ENCODE measurements at places on chromosomes 7 and 10. TPM values are rescaled to one million over a fixed set of nuclear protein-coding genes. Genes with fewer than 3 reads are reported as not detected.

DNA sequence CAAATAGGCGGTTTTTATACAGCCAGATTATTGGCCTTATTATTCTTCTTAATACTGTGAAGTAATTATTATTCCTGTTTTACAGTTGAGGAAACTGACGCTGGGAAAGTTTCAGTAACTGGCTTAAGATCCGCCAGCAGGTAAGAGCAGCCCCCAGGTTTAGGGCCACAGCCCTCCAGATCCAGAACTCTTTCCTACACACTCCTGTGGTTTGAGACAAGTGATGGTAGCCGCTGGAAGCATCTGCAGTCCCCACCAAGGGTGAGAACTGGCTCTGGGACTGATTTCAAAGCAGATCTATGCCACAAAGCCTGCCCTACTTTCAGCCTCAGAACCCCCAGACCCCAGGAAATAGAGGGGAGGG, 3.0 kb upstream of the UNC5B start:
- no peak overlapping the region for H3K4me3 ChIP-seq
- peaks cover 8% of the 10 kb centered on the region for H3K27me3 ChIP-seq
- no peak overlapping the region for H3K27ac ChIP-seq
- DNase-seq: no peak

- no peak for DNase-seq
- H3K36me3 ChIP-seq: no peaks in the 10 kb centered on the region
- H3K27me3 ChIP-seq: no peaks in the 10 kb centered on the region
- H3K27ac ChIP-seq: no peak overlapping the region
- no peak overlapping the region for H3K4me3 ChIP-seq
Observed at GRCh38 chr7:121202834-121203233, 126.0 kb upstream of the WNT16 start.

GRCh38 chr10:68333058-68333395, 299 bp upstream of the PBLD start:
- H3K27me3 ChIP-seq: no peaks in the 10 kb centered on the region
- H3K4me1 ChIP-seq: peaks cover 22% of the 10 kb centered on the region
- peak overlapping the region; percentile 88 for H3K4me3 ChIP-seq

- H3K4me3 ChIP-seq: no peak overlapping the region
- H3K27ac ChIP-seq: no peak overlapping the region
- H3K4me1 ChIP-seq: no peaks in the 10 kb centered on the region
- no peak for DNase-seq
- no peaks in the 10 kb centered on the region for H3K36me3 ChIP-seq
- no peaks in the 10 kb centered on the region for H3K27me3 ChIP-seq
Observed at GRCh38 chr7:22896917-22897316, 74.3 kb upstream of the TOMM7 start.

DNA sequence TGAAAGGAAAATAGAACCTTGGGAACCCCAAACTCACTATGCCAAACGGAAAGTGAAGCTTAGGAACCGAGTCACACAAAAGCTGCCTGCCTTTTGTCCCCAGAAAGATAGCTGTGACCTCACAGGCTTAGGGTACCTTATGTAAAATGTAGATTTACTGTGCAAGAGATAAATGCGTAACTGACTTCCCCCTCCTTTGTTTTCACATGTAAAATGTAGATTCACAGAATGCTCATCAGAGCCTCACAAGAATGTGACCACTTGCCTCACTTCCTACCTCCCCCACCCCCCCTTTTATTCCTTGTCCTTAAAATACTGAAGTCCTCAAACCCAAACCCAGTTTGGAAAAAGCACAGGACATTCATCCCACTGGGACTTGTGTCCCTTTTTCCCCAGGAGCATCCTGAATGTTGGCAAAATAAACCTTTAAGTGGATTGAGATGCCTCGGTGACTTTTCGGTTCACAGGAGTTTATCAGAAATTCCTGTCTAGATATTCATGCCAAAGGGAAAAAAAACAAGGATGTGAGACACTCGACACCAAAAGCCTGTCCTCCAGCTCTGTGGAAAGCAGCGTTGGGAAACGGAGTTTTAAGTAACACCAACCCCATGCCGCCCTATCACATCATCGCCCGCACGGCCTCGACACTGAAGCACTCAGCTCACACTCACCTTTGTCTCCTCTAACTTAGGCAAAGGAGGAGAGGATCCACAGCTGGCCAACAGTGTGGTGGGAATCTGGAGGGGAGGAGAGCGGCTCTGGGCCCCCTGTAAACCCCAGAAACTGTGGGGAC, 45.9 kb downstream of the SVIL start:
- no peaks in the 10 kb centered on the region for H3K36me3 ChIP-seq
- H3K4me1 ChIP-seq: peaks cover 4% of the 10 kb centered on the region
- no peak overlapping the region for H3K4me3 ChIP-seq
- DNase-seq: no peak

DNA sequence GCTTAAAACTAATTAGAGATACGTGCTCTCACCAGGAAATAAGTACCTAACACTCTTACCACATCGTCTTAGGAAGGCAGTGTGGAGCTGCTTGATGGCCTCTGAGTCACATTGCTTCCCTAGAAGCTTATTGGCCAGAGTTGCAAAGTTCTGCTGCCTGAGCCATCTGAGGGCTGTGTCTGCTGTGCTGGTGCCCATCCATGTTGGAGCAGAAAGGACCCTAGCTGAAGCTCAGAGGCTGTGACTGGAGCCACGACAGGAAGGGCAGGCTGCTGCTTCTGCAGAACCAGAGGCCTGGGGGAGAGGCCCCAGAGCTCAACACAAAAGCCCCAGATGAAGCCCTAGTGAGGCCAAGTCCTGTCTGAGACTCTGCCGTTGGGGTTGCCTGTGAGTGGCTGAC, 64.8 kb upstream of the IGFBP3 start:
- H3K4me1 ChIP-seq: no peaks in the 10 kb centered on the region
- no peak overlapping the region for H3K27ac ChIP-seq
- H3K27me3 ChIP-seq: no peaks in the 10 kb centered on the region
- no peak overlapping the region for H3K4me3 ChIP-seq
- DNase-seq: no peak

The WEE2 gene
- total RNA-seq: not detected

The ITIH2 gene
- total RNA-seq: 874 TPM

The CLRN3 gene
- 28.5 TPM for total RNA-seq

The UCMA gene
- not detected for total RNA-seq
